Glomerular endothelial cell (primary cell): ENCODE measurements at places on chromosomes 5 and 9. TPM values are rescaled to one million over a fixed set of nuclear protein-coding genes. Genes with fewer than 3 reads are reported as not detected.
A peak's percentile ranks its signal among the peaks of the same experiment; 100 is the strongest.

- no peak for DNase-seq
Measured at GRCh38 chr5:131277447-131277846, 13.6 kb downstream of the CDC42SE2 start.

The SEC24A gene
- 27.2 and 30.5 TPM in 2 replicates for total RNA-seq

The PCDHGB7 gene
- 14.1 and 23.4 TPM in 2 replicates for total RNA-seq

DNA sequence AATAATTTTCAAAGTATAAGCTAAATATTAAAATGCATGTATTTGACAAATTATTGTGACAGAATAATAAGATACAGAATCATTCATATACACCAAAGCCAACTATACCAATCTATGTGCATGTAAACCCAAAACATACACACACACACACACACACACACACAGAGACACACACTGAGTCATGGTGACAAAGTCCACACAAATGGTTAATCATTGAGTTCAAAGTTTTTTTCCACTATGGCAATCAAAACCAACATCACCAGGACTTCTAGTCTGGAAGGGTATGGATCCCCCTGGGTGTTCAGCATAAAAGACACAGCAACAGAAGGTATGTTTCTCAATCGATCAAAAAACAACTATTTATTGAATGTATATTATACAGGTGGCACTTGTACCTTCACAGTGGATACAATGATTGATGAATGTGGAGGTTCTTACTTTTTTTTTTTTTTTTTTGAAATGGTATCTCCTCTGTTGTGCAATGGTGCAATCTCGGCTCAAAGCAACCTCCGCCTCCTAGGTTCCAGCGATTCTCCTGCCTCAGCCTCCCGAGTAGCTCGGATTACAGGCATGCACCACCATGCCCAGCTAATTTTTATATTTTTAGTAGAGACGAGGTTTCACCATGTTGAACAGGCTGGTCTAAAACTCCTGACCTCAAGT is 137.0 kb downstream of the PDE4D start:
- DNase-seq, result no peak

The GPR150 gene
- total RNA-seq, result 0.10 and 0.82 TPM in 2 replicates

DNA sequence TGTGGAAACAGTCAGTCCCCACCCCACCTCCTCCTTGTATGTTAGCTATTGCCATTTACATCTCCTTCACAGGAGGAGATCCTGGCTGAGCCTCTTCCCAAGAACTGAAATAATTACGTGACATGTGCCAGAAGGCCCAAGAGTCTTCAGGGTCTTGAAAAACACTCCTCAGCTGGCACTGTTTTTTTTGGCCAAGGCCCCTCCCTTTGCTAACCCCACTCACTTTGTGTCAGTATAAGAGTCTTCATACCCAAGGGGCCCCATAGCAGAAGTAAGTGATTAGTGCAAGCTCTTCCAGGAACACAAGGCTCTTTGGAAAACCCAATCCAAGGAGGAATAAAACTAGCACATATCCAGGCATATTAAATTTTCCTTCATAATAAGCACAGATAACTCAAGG is 5.7 kb upstream of the LARP1 start:
- no peak for DNase-seq

The FBXL7 gene
- total RNA-seq, result 26.4 and 41.9 TPM in 2 replicates

GRCh38 chr5:17477043-17477442 is 21.0 kb upstream of the TAF11L2 start:
- DNase-seq, result no peak

The INSL6 gene
- not detected in 2 replicates for total RNA-seq

The CARD19 gene
- 97.3 and 133 TPM in 2 replicates for total RNA-seq

DNA sequence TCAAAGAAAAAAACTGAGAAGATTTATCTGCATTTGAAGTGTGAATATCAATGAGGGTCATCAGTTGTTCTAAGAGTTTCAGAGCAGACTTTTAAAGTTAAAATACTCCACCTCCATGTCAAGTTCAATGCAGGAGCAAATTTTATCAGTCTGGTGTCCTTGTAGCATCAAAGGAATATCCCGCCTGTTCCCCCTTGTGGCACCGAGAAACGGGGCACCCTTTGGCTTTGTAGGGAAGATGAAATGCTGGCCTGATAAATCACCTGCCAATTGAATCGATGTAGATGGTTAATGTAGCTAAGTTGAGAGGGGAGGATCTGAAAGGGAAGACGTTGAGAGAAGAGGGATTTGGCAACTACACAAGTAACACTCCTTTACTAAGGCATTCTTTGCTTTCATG is 714.5 kb downstream of the EFNA5 start:
- no peak for DNase-seq

The IFNA16 gene
- not detected in 2 replicates for total RNA-seq

The BNC2 gene
- total RNA-seq, result 16.1 and 19.0 TPM in 2 replicates

The BTNL3 gene
- total RNA-seq, result not detected in 2 replicates

GRCh38 chr9:98262056-98262455 is 6.6 kb upstream of the TBC1D2 start:
- DNase-seq, result no peak

GRCh38 chr5:24161559-24161958 is 483.2 kb downstream of the CDH10 start:
- no peak for DNase-seq

The ENTREP1 gene
- 5.7 and 11.8 TPM in 2 replicates for total RNA-seq

The SEMA4D gene
- 2.7 and 5.6 TPM in 2 replicates for total RNA-seq

DNA sequence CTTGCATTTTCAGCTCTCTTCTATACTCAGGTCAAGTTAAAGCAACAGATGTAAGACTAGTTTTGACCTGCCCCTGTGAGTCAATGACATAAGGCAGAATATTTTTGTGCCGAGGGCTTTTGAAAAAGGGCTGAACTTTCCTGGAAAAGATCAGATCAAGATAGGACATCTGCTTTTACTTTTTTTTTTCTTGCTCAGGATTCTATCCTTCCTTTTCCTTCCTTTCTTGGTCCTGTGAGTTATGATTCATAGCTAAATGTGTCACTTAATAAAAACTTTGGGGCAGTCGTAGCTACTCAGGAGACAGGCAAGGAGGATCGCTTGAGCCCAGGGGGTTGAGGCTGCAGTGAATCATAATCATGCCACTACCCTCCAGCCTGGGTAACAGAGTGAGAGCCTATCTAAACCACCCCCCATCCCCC is 84.3 kb upstream of the BRINP1 start:
- no peak for DNase-seq

The PCDHA9 gene
- 0.06 and 0.19 TPM in 2 replicates for total RNA-seq

GRCh38 chr5:8349855-8350254 is 480.9 kb downstream of the MTRR start:
- DNase-seq, result no peak

The CDC23 gene
- total RNA-seq, result 24.3 and 24.9 TPM in 2 replicates

The BRD3OS gene
- 20.2 and 34.5 TPM in 2 replicates for total RNA-seq

The SH3PXD2B gene
- 41.1 and 44.9 TPM in 2 replicates for total RNA-seq

DNA sequence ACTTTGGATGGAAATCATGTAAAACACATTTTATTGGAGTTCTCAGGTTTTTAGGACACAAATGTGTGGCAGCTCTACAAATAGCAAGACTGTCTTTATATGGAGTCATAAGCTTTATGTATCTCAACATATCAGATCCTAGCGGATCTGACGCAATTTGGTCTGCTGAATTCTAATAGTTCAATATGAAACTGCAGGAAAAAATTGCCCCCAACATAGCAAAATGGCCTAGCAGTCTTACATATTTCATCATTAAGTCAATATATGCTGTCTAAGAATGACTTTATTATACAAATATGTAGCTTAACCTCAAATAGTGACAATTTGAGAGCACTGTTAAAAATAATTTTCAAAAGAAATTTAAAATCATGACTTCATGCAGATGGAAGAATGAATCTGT is 244.3 kb downstream of the TAF11L14 start:
- DNase-seq, result no peak

The PAPPA gene
- total RNA-seq, result 7.4 and 13.1 TPM in 2 replicates

- no peak for DNase-seq
Measured at GRCh38 chr5:143828710-143829109, 16.7 kb downstream of the HMHB1 start.

- DNase-seq, result no peak
Measured at GRCh38 chr5:171592736-171593135, 173.3 kb downstream of the FGF18 start.

DNA sequence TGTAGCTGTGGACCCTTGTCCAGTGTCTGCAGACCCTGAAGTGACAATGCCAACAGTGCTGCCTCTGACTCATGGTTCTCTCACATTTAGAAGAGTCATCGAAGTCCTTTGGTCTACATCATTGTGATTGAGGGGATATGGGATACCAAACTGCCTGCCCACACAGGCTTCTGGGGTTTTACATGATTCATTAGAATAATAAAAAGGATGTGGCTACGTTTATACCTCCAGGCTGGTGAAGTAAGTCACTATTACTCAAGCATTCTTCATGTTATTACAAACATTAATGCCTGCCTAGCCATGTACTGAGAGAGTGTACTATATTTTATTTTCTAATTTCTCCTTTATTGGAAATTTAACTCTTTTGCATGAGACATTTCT is 365.7 kb downstream of the SPATA31D1 start:
- DNase-seq, result no peak

- no peak for DNase-seq
Measured at GRCh38 chr5:3187771-3188425, 407.7 kb upstream of the IRX1 start.

DNA sequence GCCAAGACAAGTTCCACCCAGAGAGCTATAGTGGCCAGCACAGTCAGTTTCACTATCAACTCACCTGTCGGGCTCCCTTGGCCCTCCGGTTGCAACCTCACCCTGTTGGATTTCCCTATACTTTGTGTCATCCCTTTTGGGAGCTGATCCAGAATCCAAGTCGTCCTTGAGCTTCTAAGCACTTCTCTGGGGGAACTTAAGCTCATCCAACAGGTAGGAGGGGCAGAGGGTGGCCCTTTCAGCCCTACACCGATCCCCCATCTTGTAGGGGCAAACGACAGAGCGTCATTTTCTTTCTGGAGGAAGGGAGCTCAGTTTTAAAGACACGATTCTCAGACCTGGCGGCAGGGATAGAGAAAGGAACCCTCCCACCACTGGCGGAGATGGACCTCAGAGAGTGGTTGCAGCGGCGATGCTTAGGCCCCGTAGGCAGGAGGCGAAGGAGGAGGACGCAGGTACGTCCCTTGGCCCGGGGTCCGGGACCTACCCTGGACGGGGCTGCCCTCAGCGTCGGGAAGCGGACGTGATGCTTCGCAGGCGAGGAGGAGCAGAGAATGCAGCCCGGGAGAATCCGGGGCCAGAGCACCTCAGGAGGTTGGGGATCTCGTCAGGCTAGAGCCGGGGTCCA is 519 bp downstream of the ZER1 start:
- DNase-seq, result no peak

- no peak for DNase-seq
Measured at GRCh38 chr9:93558503-93558902, 17.9 kb upstream of the PHF2 start.

GRCh38 chr5:58753446-58753845 is 170.6 kb downstream of the RAB3C start:
- no peak for DNase-seq

The ITK gene
- total RNA-seq, result not detected in 2 replicates

DNA sequence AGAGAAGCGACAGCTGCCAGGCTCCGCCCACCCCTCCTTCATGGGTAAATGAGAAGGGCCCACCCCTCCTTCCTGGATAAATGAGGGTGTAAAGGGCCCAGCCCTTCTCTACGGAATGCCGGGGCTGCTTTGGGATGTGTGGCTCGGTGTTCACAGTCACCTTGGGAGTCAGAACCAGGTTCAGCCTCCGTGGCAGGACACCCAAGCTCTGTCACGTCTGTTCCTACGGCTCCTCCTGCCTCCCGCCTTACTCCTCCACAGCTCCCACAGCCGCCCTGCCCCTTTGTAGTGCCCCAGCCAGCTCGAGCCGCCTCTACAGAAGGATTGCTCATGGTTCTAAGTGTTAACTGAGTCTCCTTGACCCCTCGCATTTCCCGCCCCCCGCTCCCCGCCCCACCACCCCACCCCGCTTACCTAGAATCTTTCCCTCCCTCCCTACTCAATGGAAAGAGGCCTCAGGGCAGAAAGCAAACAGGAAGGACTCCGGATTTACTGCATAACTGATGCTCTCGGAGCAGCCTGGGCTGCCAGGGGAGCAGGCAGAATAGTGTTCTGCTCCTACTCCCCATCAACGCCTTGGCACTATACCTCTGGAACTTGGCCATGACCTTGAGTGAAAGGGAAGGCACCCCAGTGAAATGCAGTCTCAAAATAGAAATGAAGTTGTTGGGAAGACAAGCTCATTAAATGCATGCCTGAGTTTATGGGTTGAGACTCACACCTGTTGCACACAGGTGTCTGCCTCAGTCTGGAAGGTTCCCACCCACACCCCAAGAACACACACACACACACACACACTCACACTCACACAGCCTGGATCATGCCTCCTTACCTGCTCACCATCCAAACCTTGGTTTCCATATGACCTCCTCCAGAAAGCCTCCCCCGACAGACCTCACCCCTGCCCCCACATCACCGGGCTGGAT is 59.6 kb downstream of the NEURL1B start:
- no peak for DNase-seq

DNA sequence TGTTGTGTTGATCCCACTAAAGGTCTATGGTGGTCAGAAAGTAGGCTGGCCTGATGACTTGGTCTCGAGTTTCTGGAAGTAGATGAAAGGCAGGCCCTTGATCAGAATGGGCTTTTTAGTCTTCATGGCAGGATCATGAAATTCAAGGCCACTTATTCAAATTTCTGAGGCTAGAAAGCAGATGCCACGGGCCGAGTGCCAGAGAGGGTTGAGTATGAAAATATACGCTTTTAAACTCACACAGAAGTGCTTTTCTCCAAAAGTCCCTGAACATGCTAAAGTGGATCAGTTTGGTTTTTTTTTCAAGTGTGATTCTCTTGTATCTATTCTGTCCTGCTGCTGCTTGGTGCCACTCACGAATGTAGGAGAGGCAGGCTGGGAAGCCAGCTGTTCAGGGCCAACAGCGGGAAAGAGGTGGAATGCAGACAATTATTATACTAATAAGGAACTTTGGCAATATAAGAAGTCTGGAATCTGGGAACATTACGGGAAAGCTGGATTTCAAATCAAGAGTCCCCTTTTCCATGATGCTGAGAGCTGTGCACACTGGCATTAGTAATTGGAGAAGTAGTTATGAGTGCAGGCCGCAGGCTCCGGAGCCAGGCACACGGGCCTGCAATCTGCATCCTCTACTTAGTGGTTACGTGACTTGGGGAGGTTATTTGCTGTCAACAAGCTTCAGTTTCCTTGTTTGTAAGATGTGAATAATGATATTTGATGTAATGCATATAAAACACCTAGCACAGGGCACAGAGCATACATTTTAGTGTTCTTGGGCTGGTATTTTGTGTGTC is 95.8 kb downstream of the LMNB1 start:
- DNase-seq, result no peak

- no peak for DNase-seq
Measured at GRCh38 chr5:128535251-128535650, 2.8 kb downstream of the FBN2 start.

DNA sequence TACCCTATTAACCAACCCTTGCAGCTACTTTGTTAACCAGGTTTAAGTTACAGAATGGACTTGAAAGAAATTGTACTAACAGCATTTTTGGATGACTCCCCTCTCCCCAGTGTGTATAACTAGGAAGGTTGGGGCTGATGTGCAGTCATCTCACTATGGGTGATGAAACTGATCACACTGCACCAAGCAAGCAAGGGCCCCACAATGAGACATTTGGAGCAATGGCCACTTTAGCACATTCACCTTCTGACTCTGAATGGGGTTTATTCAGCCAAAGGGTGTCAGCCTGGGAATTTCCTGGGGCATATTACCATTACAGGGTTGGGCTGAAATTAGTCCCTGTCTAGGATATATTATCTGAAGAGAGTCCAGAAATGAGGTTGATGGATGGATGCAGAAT is 18.7 kb upstream of the CYFIP2 start:
- no peak for DNase-seq

- DNase-seq, result peak; percentile 94
Measured at GRCh38 chr5:134561871-134562296, 36.4 kb downstream of the JADE2 start.
